Stimulated activated CD8-positive, alpha-beta memory T cell treated with anti-CD3 and anti-CD28 coated beads, Interleukin-2, amount 100 ng/mL, for 1 hour (primary cell): ENCODE measurements at places on chromosomes 2 and 18.

DNA sequence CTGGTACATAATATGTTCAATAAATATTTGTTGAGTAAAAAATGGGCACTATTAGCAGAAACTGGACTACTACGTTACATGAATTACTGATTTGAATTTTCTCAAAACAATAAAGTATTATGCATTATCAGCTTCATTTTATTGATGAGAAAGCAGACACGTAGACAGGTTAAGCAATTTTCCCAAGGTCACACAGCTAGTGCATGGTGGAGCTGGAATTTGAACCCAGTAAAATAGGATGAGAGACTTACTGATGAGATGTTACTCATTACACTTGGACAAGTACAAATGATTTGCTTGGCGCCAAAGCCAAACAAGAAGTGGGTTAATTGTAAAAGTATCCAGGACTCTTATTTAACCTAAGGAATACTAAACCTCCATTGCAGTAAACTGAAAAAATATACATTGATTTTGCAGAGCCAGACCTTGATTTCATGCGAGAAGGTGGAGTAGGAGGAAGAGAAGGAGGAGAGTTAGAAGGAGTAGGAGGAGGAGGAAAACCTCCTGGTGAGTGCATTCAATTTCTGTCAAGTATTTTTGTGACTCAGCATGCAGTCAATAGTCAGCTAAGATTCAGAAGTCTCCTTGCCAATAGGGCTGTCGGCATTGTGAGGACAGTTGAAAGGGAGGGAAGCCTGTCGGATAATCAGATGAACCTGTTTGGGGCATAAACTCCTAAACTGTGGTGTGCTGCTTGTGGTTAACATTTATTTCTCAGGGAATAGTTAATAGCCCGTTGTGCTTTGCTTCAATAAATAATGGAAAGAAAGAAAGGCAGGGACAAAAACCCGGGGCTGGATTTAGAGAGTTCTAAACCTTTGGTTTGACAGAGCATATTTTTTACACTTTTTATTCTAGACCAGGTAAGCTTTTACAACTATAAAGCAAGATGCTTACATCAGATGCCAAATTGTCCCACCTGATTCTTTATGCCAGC lies 77.0 kb upstream of the TACR1 start:
- DNase-seq: no peak

DNA sequence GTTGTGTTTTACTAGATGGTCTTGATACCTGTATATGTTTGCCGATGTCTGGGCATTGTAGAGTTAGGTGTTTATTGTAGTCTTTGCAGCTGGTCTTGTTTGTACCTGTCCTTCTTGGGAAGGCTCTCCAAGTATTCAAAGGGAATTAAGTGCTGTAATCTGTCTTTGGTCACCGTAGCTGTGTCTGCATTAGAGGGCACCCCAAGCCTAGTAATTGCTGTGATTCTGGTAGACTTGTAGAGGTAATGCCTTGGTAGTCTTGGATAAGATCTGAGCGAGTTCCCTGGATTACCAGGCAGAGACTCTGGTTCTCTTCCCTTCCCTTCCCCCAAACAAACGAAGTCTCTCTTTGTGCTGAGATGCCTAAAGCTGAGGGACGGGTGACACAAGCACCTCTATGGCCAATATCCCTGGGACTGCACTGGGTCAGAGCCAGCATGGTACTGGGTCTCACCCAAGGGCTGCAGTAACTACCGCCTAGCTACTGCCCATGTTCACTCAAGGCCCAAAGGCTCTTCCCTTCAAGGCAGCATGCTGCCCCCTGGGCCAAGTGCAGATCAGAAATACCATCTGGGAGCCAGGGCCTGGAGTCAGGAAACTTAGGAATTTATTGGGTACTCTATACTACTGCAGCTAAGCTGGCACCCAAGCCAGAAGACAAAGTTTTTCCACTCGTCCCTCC lies 27.1 kb downstream of the STPG4 start:
- no peak for DNase-seq

DNA sequence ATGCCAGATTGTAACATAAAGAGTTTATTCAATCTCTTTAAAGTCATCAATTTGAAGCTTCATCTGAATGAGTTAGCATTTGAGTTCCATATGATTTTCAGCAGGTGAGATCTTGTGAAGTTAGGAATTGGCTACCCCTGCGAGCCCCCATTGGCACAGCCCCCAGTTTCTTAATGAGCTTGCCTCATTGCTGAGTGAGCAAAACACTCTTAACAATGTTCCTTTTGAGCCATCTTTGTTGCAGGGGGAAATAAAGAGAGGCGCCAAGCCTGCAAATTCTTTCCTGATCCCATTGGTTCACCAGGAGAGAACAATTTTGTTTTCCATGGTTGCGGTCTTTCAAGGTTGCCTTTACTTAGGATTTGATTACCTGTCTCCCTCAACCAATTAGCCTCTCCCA lies 18.7 kb downstream of the DPP10 start:
- DNase-seq: no peak

DNA sequence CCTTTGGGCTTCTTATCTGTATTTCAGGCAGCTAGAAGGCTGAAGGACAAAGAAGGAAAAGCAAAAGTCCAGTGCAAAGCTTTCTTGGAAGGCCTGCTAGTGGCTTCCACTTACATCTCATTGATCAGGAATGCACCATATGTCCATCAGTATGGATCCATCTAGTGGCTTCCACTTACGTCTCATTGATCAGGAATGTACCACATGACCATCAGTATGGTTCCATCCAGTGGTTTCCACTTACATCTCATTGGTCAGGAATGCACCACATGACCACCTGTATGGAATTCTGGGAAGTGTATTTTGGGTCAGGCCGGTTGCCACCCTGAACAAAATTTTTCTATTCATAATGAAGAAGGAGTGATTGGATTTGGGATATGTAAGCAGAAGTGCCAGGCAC lies 70.6 kb downstream of the LYPD6 start:
- DNase-seq: no peak

DNA sequence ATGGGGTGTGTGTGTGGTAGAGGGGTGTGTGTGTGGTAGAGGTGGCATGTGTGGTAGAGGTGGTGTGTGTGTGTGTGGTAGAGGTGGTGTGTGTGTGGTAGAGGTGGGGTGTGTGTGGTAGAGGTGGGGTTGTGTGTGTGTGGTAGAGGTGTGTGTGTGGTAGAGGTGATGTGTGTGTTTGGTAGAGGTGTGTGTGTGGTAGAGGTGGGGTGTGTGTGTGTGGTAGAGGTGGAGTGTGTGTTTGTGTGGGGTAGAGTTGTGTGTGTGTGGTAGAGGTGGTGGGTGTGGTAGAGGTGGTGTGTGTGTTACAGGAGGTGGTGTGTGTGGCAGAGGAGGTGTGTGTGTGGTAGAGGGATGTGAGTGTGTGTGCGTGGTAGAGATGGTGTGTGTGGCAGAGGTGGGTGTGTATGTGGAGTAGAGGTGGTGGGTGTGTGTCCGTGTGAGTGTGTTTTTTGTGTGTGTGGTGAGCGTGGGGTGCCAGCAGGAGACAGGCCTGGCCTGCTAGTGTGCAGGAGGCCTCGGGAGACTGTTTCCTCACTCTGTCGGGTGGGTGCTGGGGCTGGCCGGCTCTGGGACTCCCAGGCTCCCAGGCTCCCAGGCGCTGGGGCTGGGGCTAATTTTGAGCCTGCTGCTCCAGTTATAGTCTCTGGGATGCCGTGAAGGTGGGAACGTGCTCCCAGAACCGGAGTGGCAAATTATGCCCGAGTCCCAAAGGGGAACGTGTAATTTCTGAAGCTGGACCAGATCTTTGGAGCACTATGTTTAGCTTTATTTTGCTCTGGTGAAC lies 165.2 kb downstream of the DYSF start:
- no peak for DNase-seq

DNA sequence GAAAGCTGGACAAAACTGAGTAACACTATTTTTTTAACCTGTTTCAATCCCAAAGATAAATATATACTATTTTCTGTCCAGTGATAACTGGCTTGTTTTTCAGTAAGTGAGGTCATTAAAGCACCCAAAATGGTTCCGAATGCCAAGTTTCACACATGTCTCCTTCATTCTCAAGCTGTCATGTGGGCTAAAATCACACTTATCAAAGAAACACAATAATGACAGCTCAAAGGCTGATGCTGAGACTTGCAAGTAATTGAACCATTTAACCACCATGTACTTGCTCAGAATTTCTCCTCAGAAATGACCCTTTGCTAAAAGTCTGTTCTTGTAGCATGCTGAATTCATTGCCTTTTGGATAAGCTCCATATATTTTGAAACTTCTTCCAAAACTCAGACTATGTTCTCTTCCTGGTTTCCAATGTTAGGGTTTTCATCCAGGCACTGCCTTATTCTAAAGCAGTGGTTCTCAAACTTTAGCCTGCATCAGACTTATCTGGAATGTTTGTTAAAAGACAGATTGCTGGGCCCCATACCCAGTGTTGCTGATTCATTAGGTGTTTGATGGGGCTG lies 149.8 kb downstream of the VWC2L start:
- no peak for DNase-seq

GRCh38 chr2:125085904-125086303 lies 1060.8 kb downstream of the CNTNAP5 start:
- no peak for DNase-seq

DNA sequence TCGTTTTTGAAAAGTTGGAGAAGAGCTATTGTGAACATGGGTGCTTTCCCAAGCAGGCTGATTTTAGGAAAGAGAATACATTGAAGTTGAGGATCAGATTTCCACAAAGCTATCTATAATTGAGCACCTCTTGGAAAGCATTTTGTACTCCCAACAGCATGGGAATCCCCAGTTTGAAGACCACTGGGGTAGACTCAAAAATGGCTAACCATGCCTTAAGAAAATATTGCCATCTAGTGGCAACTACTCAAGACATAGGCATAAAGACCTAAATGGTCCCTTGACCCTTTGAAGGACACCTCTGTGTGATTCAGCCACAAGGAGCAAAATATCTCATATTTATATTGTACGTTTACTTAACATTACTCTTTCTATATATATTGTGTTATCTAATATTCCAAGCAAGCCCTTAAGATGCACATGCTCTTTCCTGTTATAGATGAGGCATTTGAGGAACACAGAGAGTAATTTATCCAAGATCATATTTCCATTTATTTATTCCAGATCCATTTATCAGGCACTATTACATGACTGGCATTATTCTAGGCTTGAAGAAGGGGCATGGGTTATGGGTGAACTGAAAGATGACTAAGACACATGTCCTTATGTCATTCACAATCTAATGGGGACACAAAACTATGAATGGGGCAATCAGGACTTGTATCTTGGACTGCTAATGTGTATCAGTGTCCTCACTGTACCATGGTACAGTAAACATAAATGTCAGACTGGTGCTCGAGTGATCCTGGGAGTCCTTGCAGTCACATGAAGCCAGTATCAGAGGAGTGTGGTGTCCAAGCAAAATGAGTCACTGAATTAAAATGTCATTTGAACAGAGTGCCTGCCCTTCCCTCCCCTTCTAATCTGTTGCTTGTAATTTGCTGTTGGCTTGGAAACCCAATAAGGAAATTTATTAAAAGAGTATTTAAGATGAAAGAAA lies 121.0 kb upstream of the XPO1 start:
- no peak for DNase-seq

GRCh38 chr2:238138331-238139195 lies at the start of gene KLHL30:
KLHL30 (plus strand) TSS chr2:238138668; CDS start chr2:238140755, 2,087 bp downstream.
- DNase-seq: no peak

DNA sequence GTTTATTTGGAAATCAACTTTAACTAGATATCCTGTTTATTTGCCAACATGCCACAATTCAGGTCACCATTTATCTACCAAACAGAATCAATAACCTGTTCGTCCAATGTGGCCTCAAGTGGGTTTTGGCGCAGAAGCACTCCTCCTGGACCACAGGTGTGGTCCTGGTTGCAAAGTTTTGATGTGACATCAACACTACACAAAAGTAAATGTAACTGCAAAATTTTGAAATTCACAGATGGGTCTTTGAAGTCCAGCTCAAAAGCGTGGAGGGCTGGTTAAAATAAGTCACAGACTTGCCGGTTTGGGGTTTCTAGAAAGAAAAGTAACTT lies 474 bp upstream of the GCA start:
- DNase-seq: no peak

GRCh38 chr2:65053199-65053598 lies 3.0 kb upstream of the CEP68 start:
- no peak for DNase-seq

DNA sequence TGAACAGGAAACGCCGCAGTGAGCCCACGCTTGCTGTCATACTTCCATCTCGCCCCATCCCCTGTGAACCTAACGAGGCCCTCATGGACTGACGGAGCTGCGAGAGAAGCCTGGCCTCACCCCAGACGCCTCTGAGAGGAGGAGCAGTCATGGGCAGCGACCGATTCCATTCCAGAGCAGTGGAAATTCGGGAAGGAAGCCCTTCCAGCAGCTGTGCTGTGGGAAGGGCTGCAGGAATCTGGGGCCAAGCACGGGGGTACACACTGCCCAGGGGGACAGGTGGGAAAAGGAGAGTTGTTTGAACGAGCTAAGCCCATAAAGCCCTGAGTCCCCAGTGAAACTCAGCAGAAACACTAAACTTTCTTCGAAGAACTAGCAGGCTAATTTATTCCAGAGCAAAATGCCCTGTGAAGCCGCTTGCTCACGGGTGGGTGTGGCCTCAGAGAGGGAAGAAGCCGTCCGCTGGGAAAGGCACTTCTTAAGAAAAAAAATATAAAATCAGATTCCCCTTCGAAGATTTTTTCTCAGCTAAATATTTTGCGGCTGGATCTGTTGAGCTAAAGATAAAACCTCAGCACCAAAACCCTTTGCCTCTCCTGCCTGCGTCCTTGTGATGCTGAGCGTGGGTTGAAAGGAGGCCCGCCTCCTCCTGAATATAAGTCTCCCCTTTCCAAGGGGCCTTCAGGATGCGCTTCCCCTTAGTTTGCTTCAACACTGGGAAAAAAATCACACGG lies 38.2 kb downstream of the ANKMY1 start:
- no peak for DNase-seq

DNA sequence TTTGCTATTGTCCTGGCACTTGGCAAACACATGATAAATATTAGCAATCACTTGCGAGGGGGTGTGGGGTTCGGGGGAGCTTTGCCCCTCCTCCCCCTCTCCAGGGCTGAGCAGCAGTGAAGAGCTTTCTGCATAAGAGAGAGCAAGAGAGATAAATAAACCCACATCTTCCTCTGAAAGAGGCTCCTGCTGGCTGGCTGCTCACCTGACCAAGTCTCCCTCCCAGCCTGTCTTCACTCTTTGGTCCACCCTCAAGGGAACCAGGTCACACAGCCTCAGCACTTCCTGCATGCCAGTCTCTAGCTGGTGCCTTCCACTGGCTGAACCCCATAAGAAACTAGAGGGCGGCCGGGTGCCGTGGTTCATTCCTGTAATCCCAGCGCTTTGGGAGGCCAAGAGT lies 18.5 kb upstream of the YWHAQ start:
- DNase-seq: no peak

GRCh38 chr2:22694856-22695255 lies 690.1 kb upstream of the KLHL29 start:
- DNase-seq: no peak

GRCh38 chr2:4585057-4585635 lies 881.8 kb downstream of the DCDC2C start:
- DNase-seq: no peak

- DNase-seq: no peak
These were observed 74.7 kb upstream of the KCNJ3 start for GRCh38 chr2:154623819-154624218.

GRCh38 chr2:172635548-172635947 lies 79.7 kb downstream of the PDK1 start:
- no peak for DNase-seq

- DNase-seq: no peak
These were observed 66.1 kb downstream of the NAB1 start for GRCh38 chr2:190714958-190715357.

GRCh38 chr18:35408843-35409261 lies 31.7 kb upstream of the ZNF396 start:
- DNase-seq: no peak
